ENCODE measurements at places on chromosomes 5 and 9.

DNA sequence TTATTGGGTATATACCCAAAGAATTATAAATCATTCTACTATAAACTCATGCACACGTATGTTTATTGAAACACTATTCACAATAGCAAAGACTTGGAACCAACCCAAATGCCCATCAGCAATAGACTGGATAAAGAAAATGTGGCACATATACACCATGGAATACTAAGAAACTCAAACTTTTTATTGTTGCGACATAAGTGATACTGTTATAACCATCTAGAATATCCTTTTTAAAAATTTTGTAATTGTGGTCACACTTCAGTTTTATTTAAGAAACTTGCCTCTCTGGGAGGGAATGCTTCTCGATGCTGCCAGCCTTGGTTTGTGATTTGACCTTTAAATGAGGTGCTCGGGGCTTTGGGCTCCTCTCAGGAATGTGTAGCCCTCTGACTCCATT lies 200.9 kb upstream of the OTULINL start:
- DNase-seq: no peak

DNA sequence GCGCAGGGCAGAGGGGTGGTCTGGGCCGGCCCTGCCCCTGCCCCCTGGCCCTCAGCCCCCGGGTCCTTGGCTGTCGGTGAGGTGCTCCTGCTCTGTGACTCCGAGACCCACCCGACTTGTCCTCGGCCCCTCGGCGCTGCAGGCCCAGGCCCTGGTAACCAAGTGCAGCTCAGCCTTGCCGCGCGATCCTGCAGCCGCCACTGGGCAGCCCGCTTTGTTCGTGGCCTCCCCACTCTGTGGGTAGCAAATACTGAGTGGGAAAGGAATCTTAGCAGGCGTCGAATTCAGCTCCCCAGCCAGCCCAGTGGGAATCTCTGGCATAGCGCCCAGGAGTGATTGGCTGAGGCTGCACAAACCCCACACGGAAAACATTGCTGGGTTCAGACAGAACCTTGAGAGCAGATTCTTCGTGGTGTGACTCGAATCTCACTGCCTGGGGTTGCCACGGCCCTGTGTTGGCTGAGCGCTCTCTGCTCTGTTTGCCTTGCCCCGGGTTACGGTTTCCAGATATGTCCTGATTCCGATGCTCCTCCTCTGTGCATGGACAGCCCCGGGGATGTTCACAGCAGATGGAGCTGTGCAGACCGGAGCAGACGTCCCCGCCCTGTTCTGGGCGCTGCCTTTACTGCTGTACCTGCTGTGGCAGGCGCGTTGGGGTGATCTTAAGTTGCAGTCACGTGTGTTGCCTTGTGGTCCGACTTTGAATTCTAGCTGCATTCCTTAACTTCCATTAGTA lies 13.4 kb upstream of the EXOC3 start:
- no peak for DNase-seq

DNA sequence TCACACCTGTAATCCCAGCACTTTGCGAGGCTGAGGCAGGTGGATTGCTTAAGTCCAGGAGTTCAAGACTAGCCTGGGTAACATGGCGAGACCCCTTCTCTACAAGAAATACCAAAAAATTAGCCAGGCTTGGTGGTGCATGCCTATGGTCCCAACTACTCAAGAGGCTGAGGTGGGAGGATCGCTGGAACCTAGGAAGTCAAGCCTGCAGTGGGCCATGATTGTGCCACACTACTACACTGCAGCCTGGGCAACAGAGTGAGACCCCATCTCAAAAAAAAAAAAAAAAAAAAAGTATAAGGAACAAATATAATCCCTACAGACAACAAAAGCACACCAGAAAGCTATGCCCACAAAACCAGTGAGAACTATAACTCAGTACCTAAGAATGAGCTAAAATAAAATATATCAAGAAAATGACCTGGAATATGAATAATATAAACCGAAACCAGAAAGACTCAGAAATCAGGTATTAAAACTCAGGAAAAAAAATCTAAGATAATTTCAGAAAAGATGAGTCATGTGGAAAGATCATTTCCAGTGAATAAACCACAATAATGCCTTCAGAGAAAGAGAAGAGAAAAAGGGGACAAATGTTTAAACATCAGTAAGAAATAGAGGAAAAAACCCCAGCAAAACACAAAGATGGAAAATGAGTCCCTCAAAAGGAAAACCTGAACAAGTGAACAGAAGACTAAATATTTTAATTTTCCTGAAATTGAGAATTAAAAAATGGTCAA lies 57.4 kb downstream of the GOLPH3 start:
- no peak for DNase-seq

DNA sequence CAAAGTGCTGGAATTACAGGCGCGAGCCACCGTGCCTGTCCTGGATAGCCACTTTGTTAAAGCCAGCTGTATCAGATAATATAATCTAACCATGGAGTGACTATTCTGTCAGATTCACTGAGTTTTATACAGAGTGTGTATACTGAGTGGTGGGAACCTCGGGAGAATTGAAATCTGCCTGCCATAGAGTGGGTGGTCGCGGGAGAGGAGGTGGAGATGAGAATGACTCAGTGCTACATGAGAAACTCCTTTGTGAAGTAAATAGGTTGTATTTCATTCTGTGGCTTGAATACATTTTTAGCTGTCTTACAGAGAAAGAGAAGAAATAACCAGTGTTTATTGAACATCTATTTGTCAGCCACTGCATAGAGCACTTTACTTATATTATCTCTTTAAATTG lies 26.4 kb downstream of the ATP6V0E1 start:
- DNase-seq: no peak

DNA sequence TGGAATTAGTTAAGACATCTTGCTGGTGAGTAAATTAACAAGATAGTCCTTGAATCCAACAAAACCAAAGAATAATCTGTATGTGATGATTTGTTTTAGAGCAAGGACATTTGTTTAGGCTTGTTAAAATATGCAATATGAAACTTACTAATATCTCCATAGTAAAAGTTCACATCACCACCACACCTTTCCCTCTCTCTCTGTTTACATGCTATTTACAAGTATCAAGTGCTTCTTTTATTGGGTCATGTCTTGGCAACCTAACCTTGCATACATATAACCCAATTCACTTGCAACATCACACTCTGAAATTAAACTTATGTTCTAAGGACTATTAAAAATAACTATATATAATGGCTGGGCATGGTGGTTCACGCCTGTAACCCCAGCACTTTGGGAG lies 161.3 kb downstream of the CCDC192 start:
- no peak for DNase-seq

- DNase-seq: no peak
These were observed 17.8 kb upstream of the MSANTD3 start for GRCh38 chr9:100409176-100409556.

GRCh38 chr9:83413367-83413766 lies 124.8 kb downstream of the FRMD3 start:
- DNase-seq: no peak

- DNase-seq: no peak
These were observed 110.2 kb downstream of the MLLT3 start for GRCh38 chr9:20512106-20512505.

DNA sequence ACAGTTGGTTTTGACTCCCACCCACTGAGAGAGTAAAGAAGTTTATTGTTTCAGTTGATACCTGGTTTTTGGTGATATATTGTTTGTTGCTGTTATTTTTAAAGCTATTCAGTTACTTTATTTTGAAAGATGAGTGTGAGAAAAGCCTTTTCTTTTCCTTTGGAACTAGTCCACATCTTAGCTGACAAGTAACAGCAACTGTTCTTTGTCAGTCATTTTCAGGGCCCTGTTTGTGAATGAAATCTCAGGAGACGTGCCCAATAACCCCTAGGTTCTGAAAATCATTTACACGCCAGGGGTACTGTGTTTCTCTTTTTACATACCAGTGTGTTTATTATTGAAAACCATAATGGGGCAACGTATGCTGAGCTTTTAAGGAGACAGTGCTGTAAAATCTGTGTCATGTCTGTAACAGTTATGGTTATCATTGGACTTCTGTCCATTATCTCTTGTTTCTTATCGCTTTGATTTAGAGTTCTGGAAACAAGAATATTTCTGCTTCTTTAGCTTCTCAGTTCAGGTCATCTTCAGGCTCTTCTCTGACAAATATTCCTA lies 75.0 kb downstream of the LIX1 start:
- no peak for DNase-seq

DNA sequence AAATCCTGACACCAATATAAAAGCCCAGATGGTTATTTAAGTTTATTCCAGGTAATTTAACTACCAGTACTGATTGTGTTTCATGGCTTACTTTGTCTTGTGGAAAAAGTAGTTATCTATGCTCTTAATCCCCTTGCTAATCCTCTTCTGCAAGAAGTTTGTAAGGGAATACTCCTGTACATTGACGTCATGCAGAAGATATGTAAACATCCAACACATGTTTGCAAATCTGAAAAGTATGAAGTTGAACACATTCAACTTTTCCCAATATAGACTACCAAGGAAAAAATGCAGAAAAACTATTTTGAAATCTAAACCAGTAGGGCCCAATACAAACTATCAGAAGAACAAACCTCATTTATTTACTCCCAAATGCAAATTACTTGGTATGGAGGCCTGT lies 56.3 kb upstream of the ELL2 start:
- DNase-seq: no peak

- DNase-seq: no peak
These were observed 32.3 kb downstream of the SERINC5 start for GRCh38 chr5:80223561-80223960.
